ENCODE measurements at places on chromosomes 3 and 15.

- peak overlapping the region; percentile 32 for H3K4me3 ChIP-seq
- H3K36me3 ChIP-seq: no peaks in the 10 kb centered on the region
- H3K4me1 ChIP-seq: peaks cover 12% of the 10 kb centered on the region
Measured at GRCh38 chr3:68007621-68008226, 353.3 kb upstream of the SUCLG2 start.

DNA sequence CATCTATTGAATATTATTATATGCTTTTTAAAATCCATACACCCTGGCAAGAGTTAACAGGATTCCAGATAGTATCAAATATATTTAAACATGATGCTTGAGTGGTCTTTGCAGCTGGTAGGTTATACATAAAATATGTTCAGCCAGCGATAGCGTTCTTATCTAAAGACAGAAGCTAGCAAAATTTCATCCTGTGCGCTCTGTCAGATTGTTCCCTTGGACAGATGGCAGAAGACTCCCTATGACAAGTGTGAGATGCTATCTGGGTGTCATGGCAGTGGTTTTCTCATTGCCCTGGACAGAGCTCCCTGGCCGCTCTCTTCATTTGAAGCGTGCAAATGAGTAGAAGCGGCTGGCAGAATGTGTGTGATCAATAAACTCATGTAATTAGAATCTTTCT lies 175.2 kb upstream of the SOX14 start:
- no peaks in the 10 kb centered on the region for H3K27me3 ChIP-seq
- H3K36me3 ChIP-seq: no peaks in the 10 kb centered on the region
- no peaks in the 10 kb centered on the region for H3K4me1 ChIP-seq
- H3K27ac ChIP-seq: no peak overlapping the region

GRCh38 chr15:40942337-40942854 lies 10.9 kb upstream of the CHAC1 start:
- H3K4me1 ChIP-seq: peaks cover 17% of the 10 kb centered on the region
- peak overlapping the region; percentile 86 for H3K27ac ChIP-seq
- peak overlapping the region; percentile 40 for H3K4me3 ChIP-seq
- H3K36me3 ChIP-seq: no peaks in the 10 kb centered on the region
- no peak for DNase-seq
- no peaks in the 10 kb centered on the region for H3K27me3 ChIP-seq

- H3K36me3 ChIP-seq: peaks cover 34% of the 10 kb centered on the region
- H3K27ac ChIP-seq: no peak overlapping the region
- H3K4me3 ChIP-seq: no peak overlapping the region
- no peak for DNase-seq
Measured at GRCh38 chr3:122697952-122698620, 17.4 kb downstream of the PARP14 start.

DNA sequence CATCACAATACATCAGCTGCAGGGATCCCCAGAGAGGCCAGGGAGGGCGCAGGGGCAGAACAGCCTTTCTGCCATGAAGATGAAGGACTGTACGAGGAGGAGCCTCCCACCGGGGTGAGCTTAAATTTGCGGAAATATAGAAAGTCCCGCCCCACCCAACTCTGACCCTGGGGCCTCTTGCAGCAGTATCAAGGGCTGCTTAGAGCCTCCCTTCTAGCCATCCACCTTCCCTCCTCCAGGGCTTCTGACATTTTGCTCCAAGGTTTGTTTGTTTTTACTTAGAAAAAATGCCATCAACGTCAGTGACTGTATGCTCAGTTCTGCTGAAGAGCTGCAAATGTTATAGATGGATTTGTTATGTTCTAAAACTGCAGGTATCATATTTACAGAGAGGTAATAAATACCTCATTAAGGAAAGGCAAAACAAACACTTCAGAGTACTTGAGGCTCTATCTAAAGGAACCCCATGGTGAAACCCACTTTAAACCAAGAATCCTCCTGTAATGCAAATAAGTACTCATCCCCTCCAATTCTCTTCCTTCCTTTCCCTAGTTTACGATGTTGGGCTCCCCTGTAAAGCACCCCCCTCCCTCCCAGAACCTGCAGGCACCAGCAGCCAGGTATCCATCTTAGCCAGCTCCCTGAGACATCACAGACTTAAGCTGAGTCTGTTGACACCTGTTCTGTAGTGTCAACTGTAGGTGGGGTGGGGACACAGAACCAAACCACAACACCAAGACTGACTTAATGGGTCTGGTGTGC lies 30.5 kb downstream of the RFTN1 start:
- peak overlapping the region; percentile 60 for H3K27ac ChIP-seq
- no peak overlapping the region for H3K4me3 ChIP-seq
- no peak for DNase-seq
- no peaks in the 10 kb centered on the region for H3K27me3 ChIP-seq

DNA sequence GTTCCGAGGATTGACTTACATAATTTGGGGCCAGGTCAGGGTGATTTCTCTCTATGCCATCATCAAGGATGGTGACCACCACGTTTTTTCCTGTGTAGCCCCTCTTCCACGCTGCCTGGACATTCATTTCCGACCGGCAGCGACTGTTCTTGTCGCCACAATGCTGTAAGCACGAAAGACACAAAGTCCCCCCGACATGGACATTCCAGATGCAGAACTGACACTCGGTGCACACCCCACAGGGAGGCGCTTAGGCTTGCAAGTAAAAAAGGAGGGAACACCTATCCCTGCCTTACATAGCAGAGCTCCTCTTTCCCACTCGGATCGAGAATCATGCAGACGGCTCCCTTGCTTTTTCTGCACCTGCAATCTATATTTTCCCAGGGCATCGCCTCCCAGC lies 58.2 kb downstream of the PCSK6 start:
- no peak for DNase-seq
- no peak overlapping the region for H3K4me3 ChIP-seq
- H3K27ac ChIP-seq: no peak overlapping the region
- no peaks in the 10 kb centered on the region for H3K4me1 ChIP-seq
- peaks cover 4% of the 10 kb centered on the region for H3K27me3 ChIP-seq

DNA sequence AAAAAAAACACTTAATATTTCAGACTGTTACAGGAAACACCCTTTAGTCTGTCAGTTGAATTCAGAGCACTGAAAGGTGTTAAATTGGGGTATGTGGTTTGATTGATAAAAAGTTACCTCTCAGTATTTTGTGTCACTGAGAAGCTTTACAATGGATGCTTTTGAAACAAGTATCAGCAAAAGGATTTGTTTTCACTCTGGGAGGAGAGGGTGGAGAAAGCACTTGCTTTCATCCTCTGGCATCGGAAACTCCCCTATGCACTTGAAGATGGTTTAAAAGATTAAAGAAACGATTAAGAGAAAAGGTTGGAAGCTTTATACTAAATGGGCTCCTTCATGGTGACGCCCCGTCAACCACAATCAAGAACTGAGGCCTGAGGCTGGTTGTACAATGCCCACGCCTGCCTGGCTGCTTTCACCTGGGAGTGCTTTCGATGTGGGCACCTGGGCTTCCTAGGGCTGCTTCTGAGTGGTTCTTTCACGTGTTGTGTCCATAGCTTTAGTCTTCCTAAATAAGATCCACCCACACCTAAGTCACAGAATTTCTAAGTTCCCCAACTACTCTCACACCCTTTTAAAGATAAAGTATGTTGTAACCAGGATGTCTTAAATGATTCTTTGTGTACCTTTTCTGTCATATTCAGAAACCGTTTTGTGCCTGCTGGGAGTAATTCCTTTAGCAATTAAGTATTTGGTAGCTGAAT lies 17.9 kb downstream of the TMEM43 start:
- peaks cover 14% of the 10 kb centered on the region for H3K36me3 ChIP-seq
- H3K4me1 ChIP-seq: peaks cover 54% of the 10 kb centered on the region
- H3K4me3 ChIP-seq: no peak overlapping the region

DNA sequence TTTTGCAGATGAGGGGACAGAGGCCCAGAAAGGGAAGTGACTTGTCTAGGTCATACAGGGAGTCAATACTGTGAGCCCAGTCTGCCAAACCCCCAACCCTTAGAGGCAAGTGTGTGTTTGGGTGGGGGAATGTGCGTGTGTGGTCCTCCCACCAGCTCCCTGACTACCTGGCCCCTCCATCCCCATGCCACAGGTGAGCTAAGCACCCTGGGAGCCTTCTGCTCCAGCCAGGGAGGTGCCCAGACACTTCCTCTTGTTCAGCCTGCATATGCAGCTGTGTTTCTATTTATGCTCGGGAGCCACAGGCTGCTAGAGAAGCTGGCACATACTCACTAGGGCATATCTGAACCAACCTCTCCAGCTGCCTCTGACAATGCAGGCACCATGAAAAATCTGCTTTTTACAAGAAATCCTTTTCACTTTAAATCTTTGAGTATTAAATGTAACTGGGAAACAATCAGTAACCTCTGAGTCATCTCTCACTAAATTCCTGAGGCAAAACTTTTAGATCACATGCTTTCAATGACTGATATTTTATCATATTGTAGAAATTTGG lies 20.7 kb downstream of the TBC1D2B start:
- H3K4me3 ChIP-seq: no peak overlapping the region
- no peaks in the 10 kb centered on the region for H3K4me1 ChIP-seq
- no peak for DNase-seq
- peaks cover 12% of the 10 kb centered on the region for H3K36me3 ChIP-seq

GRCh38 chr3:40583691-40584090 lies 58.9 kb downstream of the ZNF621 start:
- peaks cover 9% of the 10 kb centered on the region for H3K4me1 ChIP-seq
- no peaks in the 10 kb centered on the region for H3K36me3 ChIP-seq
- no peaks in the 10 kb centered on the region for H3K27me3 ChIP-seq

DNA sequence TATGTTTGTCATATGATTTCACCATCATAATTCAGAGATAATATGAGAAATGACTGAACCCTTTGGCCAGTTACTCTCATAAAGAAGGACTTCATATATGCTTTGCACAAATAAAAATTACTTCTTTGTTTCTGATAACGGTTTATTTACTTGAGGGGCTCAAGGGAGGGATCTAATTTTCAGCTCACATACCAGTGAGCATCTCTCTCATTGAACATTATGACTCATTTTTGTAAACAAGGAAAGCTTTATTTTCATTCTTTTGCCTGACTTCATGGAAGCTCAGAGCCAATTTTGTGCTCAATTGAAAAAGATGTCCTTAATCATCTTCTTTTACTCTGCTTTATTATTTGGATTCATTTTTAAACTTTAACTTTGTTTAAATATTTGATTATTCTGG lies 5.8 kb downstream of the NLGN1 start:
- H3K27ac ChIP-seq: no peak overlapping the region
- H3K27me3 ChIP-seq: no peaks in the 10 kb centered on the region
- H3K4me1 ChIP-seq: peaks cover 9% of the 10 kb centered on the region
- no peak for DNase-seq
- no peaks in the 10 kb centered on the region for H3K36me3 ChIP-seq

DNA sequence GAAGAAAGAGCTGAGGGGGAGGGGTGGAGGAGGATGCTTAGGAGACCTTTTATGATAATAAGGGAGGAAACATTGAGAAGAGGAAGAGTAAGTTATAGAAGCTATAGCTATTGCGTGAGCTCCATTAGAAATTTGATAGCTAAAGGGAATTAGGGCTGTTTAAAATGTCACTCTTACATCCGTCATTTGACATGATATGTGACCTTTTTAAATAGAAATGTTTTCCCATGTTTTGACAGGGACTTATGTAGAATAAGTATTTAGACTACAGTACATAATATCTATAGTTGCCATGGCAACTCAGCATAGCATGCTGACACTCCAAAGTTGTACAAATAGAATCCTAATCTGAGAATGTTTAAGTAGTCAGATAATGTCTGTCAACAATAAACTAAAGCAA lies 19.2 kb downstream of the RAD51 start:
- H3K4me3 ChIP-seq: no peak overlapping the region
- no peaks in the 10 kb centered on the region for H3K4me1 ChIP-seq
- DNase-seq: no peak
- no peaks in the 10 kb centered on the region for H3K36me3 ChIP-seq
- no peak overlapping the region for H3K27ac ChIP-seq
- no peaks in the 10 kb centered on the region for H3K27me3 ChIP-seq

- H3K4me3 ChIP-seq: no peak overlapping the region
- no peaks in the 10 kb centered on the region for H3K36me3 ChIP-seq
- H3K4me1 ChIP-seq: peaks cover 12% of the 10 kb centered on the region
- no peak overlapping the region for H3K27ac ChIP-seq
Measured at GRCh38 chr3:21745966-21746365, 5.0 kb downstream of the ZNF385D start.

- H3K4me1 ChIP-seq: peaks cover 49% of the 10 kb centered on the region
- no peak overlapping the region for H3K4me3 ChIP-seq
- no peaks in the 10 kb centered on the region for H3K36me3 ChIP-seq
- peak overlapping the region; percentile 78 for H3K27ac ChIP-seq
- no peaks in the 10 kb centered on the region for H3K27me3 ChIP-seq
- no peak for DNase-seq
Measured at GRCh38 chr3:11510001-11510340, 133.7 kb downstream of the VGLL4 start.

- no peaks in the 10 kb centered on the region for H3K36me3 ChIP-seq
- DNase-seq: no peak
- H3K4me3 ChIP-seq: no peak overlapping the region
- H3K4me1 ChIP-seq: no peaks in the 10 kb centered on the region
Measured at GRCh38 chr3:123246866-123247265, 45.1 kb downstream of the SEC22A start.

DNA sequence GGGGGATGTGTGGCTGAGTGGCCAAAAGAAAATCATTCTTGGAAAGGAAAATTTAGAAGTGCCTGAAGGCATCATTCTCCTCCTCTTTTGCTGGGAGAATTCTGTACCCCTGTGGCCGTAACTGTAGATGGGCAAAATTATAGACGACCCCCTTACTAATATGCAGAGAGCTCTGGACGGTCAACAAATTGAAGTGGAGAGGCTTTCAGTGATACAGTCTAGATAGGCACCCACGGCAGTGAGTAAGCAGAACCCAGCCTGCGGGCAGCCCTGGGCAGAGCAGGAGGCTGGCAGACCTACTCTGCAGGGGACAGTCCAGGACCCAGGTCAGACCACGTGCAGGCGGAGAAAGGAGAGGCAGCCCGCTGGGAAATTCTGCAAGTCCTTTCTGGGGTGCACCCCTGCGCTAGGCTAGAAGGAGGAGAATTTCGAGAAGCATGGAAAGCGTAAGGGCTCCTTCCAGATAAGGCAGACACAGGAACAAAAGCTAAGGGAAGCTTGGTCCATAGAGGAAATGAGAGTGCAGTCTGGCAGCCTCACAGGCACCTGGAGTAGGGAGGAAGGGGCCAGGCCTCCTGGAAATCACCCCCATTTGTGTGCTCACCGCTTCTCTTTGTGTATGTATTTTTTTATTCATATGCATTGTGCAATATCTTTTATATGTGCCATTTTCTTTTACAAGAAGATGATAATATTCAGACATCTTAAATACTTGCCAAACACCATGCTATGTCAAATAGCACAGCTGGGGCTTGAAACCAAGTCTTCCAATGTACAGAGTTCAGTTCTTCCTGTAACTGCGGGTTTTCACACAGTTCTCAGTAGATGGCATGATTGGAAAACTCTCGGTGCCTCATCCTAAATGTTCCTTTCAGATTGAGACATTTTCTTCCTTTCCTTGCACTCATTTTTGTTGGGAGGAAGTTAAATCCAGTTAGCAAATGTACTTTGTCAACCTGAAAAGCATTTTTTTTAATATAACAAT lies 40.2 kb downstream of the LRRK1 start:
- DNase-seq: no peak
- no peak overlapping the region for H3K4me3 ChIP-seq
- no peak overlapping the region for H3K27ac ChIP-seq
- peaks cover 16% of the 10 kb centered on the region for H3K4me1 ChIP-seq

- H3K4me3 ChIP-seq: no peak overlapping the region
- no peak overlapping the region for H3K27ac ChIP-seq
Measured at GRCh38 chr3:78799681-78800080, 968.1 kb downstream of the ROBO1 start.

GRCh38 chr3:111709645-111710044 lies 114.5 kb upstream of the ZBED2 start:
- H3K27me3 ChIP-seq: no peaks in the 10 kb centered on the region
- no peak overlapping the region for H3K27ac ChIP-seq
- H3K4me1 ChIP-seq: peaks cover 8% of the 10 kb centered on the region
- H3K36me3 ChIP-seq: no peaks in the 10 kb centered on the region

Data from sigmoid colon (tissue), 7 donors.